SK-N-SH (cell line): ENCODE measurements at places on chromosomes 16 and 17.

- no peak for DNase-seq
Observed at GRCh38 chr17:46815474-46816353, 2.8 kb downstream of the WNT3 start.

DNA sequence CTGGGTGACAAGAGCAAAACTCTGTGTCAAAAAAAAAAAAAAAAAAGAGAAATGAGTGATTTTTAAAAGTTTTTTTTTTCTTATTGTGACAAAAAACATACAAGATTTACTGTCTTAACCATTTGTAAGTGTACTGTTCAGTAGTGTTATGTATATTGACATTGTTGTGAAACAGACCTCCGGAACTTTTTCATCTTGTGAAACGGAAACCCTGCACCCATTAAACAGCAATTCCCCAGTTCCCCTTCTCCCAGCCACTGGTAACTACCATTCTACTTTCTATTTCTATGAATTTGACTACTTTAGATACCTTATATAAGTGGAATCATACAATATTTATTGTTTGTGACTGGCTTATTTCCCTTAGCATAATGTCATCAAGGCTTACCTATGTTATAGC lies 18.7 kb downstream of the DUS2 start:
- DNase-seq, result no peak

GRCh38 chr16:86501989-86502855 lies 8.1 kb upstream of the FOXF1 start:
- DNase-seq, result no peak

DNA sequence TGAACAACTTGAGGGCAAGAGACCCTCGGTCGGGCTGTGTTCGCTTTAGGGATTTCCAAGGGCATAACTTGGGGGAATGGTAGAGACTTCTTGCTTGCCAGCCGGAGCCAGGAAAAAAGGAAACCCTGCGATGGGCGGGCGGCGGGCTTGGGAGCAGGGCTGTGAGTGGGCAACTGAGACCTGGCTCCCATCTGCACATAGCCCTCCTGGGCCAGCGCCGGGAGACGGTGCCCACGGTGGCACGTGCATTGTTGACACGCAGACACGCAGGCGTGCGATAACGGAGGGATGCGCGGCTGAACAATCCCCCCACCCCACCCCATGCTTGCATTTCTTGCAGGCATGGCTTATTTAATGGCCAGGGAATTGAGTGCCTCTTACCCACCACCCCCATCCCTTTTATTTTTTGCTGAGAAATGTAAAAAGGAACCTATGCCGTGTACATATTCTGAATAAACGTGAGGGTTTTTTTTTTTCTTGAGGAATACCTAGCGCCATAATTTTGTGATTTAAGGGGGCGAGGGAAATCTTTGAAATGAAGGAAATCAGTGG lies 17.1 kb upstream of the ZFHX3 start:
- DNase-seq, result no peak

GRCh38 chr17:44221862-44222111 lies 2.3 kb upstream of the UBTF start:
- DNase-seq, result no peak

DNA sequence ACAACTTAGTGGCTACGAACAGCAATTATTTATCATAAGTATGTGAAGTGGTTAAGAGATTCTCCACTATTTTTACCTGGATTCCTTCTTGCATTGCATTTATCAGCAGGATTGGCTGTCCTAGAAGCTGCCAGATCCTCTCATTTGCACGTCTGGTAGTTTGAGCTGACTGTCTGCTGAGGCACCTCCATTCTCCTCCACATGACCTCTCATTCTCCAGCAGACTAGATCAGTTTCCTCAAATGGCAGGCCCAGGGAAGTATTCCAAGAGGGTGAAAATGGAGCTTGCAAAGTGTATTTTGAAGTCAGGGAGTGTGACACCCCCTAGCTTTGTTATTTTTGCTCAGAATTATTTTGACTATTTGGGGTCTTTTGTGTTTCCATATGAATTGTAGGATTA lies 870.1 kb downstream of the CDH11 start:
- no peak for DNase-seq

- DNase-seq, result peak; percentile 55
Observed at GRCh38 chr16:66275775-66276428, 90.6 kb upstream of the CDH5 start.

GRCh38 chr16:81896902-81897301 lies 114.4 kb downstream of the SDR42E1 start:
- DNase-seq, result no peak

GRCh38 chr16:14020141-14020540 lies 51.0 kb upstream of the MRTFB start:
- no peak for DNase-seq

DNA sequence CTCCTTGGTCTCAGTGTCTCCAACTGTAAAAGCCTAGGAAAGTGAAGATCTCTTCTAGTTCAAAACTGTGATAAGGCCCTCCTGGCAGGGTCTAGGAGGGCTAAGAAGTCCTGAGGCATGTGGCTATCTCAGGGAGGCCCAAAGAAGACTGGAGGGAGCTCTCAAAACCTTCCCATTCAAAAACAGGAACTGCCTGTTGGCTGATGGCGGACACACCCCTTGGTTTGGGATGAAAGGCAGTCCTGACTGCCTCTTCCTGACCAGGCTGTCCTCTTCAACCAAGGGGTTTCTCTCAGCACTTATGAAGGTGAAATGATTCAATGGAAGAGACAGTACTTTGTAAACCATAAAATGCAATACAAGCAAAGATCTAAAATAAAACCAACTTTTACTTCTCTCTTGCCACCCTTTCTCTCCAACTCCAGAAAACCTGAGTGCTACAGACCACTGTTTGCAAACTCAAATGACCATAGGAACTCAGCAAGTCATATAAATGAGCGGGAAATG lies 4.7 kb downstream of the ZNF764 start:
- DNase-seq, result no peak

GRCh38 chr17:73724341-73724740 lies 80.1 kb upstream of the SDK2 start:
- no peak for DNase-seq

DNA sequence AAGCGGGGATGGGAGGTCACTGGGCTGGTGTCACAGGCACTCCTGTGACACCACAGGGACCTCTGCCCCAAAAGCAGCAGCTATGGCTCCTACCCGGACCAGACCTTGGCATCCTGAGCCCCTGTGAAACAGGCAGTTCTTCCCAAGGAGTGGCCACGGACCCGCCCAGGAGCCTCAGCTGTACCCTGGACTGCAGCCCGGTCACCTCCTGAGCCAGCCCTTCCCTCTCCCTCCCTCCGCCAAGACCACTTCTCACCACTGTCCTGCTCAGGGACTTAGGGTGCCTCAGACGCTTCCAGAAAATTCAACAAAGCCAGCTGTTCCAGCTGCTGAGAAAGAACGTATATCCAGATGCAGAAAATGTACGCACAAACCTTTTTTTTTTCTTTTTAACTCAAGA lies 13.9 kb upstream of the NCBP3 start:
- DNase-seq, result peak; percentile 14

- DNase-seq, result no peak
Observed at GRCh38 chr16:85480727-85481101, 132.4 kb upstream of the GSE1 start.

- peak; percentile 23 for DNase-seq
Observed at GRCh38 chr17:60744355-60744966, 66.8 kb downstream of the BCAS3 start.
